Activated T-helper 9 cell treated with anti-CD3 and anti-CD28 coated beads, Interleukin-2, amount 50 U/mL, for 16 hours (primary cell): ENCODE measurements at places on chromosomes 11 and 22.

- no peak for DNase-seq
Observed at GRCh38 chr11:11481371-11481770, 128.3 kb upstream of the CSNK2A3 start.

- no peak for DNase-seq
Observed at GRCh38 chr11:44066732-44067141, 667 bp downstream of the ACCS start.

GRCh38 chr11:134864233-134864967, 452.4 kb upstream of the B3GAT1 start:
- no peak for DNase-seq

DNA sequence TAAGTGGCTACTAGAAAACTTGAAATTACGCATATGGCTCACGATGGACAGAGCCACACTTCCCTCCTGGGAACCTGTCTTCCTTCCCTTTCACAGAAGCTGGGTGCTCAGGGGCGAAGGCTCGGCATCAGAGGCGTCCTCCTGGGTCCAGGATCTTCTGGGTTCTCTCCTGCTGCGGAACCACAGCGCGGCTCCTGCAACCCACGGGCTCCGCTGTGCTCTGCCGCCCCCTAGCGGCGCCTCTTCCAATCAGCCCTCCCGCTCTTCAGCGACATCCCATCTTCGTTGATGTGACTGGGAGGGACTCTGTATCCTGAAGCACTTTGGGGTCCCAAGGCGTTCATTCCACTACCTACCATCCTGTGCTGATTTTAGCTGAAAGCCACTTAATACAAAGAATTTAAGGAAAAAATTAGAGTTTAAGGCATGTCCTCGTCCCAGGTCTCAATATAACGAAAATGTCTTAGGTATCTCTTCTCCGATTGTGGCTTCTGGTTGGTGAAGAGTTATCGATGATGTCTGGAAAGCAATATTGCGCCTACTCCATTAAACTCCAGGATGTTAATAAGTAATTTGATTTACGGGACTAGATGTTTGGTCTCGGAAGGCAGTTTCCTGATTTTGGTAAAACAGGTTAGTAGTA, 14.8 kb upstream of the RPS3 start:
- DNase-seq = peak; percentile 69

DNA sequence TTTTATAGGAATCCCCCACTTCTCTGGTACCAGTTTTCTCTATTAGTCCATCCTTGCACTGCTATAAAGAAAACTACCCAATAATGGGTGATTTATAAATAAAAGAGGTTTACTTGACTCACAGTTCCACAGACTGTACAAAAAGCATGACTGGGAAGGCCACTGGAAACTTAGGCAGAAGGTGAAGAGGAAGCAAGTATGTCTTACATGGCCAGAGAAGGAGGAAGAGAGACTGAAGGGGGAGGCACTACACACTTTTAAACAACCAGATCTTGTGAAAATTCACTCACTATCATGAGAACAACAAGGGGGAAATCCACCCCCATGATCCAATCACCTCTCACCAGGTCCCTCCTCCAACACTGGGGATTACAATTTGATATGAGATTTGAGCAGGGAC, 68.9 kb upstream of the GNAZ start:
- DNase-seq = no peak

GRCh38 chr22:25078591-25078990, 121.1 kb upstream of the CRYBB3 start:
- DNase-seq = no peak

DNA sequence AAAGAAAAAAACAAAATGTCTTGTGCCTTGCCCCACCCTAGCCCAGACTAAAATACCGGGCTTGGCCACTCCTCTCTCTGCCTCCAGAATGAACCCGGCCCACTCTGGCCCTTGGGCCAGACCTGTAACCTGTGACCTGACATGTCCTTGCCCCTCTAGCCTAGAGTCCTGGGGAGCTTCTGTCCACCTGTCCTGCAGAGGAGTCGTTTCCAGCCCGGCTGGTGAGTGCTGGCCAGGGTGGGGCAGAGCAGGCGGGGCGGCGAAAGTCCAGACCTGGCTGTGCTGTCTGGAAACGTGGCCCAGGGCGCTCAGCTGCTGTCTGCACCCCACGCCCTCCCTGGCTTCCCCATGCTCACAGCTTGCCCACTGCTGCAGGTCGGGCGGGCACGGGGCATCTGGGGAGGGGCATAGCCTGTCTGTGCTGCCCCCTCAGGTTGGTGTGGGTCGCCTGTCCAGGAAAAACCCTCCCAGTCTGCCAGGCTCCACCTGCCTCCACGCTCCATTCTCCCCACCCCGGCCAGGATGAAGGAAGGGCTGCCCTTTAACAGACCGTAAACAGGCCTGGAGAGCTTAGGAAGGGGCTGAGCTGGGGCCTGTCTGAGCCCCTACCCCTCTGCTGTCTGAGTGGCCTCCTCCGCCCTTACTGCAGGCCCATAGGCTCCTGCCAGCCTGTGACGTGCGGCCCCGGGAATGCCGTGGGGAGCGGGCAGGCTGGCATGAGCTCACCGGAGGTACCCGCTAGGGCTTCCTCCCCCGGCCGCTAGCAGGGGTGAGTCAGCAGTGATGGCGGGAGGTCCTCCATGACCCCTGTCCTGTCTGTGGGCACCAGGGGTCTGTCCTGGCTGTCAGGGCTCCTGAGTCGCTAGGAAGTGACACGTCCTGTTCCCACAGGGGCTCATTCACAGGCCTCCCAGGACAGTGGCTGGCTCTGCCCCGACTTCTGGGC, 1.9 kb downstream of the CD151 start:
- DNase-seq = no peak

DNA sequence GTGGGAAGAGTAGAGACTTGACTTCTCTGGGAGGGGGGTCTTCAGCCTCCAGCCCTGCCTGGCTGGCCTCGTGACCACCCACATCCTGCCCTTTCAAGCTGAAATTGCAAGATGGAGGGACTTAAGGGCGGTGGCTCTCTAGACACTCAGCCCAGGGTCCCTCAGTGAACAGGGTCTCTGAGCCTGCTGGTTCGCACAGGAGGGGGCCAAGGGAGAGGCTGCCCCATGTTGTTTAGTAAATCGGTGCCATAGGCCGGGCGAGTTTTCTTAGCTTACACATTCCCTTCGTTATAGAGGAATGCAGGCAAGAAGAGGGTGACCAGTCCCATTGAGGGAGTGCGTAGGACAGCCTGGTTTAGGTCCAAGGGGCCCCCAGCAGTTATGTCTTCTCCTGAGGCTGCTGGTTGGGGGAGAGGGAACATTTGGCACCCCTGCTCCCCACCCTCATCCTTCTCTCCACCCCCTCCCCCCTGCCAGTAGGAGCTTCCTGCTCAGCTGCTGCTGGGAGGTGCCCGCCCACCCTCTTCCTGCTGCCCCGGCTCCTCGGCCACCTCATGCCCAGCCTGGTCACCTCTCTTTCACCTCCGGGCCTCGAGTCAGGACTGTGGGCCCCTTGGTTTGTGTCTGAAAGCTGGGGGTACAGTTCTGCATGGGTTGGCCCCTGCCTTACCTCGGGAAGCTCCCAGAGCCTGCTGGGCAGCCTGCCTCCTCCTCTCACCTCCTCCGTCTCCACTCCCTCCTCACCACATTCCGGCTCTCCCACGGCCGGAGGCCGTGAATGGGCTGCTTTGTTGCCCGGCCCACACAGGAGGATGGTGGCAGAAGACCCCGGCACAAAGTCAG, 3.9 kb downstream of the FRMD8 start:
- no peak for DNase-seq

- DNase-seq = peak; percentile 86
Observed at GRCh38 chr11:133956650-133957633, at the start of gene IGSF9B. Gene IGSF9B (minus strand): TSS chr11:133956968. CDS start chr11:133956754, 214 bp downstream.

DNA sequence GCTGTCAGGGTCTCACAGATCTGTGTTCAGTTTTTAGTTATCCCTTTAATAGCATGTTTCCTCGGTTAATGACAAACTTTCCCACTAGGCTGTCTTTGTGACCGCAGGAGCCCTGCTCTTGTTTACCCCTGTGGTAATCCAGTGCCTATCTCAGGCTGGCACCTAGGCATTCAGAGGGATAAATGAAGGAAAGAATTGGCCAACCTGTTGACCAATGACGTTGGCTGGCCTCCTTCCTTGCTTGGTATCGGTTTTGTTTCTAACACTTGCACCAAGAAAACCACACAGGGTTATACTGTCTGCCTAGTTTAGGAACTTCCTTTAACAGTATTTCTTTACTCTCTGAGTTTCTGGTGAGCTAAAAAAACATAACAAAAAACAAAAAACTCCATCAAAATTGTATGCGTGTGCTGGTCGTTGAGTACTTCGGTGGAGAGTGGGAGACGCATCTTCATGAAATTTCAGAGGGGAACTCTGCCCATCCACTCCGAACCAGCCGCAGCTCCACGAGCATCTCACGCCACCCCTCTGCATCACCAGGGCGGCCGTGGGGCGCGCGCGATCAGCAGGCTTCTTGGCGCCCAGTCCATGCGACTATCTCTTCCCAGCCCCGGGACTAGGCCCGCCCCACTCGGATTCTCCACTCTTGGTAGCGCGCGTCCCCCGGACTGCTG, 563 bp upstream of the ENDOD1 start:
- DNase-seq = no peak

DNA sequence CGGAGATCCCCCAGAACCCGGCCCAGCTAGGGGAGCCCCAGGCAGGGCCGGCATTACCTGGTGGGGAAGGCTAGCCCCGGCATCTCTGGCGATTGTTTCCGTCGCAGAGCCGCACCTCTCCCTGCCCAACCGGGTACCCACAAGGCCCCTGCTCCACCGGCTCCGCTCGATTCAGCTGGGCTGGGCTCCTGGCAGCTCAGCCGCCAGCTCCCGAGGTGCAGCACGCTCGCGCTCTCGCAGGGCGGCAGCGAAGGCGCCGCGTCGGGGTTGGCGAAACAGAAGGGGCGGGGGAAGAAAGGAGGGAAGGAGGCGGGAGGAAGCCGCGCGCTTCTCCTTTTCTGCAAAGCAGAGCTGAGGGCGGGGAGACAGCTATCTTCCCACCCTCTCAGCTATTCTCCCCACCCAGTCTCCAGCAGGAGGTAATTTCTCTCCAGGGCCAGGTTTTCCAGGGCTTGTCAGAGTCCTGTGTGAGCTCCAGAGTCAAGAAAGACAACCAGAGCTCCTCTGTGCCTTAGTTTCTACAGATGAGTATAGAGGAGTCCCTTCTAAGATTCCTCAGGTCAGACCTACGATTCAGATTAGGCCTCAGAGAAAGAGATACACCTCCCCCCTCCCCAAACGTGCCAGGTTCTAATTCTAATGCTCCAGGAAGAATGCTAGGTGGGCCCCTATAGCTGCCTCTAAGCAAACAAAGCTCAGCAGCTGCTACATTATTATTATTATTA, 62.0 kb downstream of the PAK1 start:
- peak; percentile 59 for DNase-seq

- DNase-seq = no peak
Observed at GRCh38 chr11:106421676-106422292, 344.3 kb downstream of the AASDHPPT start.

GRCh38 chr11:118888398-118888797, 4.7 kb downstream of the CXCR5 start:
- DNase-seq = no peak

DNA sequence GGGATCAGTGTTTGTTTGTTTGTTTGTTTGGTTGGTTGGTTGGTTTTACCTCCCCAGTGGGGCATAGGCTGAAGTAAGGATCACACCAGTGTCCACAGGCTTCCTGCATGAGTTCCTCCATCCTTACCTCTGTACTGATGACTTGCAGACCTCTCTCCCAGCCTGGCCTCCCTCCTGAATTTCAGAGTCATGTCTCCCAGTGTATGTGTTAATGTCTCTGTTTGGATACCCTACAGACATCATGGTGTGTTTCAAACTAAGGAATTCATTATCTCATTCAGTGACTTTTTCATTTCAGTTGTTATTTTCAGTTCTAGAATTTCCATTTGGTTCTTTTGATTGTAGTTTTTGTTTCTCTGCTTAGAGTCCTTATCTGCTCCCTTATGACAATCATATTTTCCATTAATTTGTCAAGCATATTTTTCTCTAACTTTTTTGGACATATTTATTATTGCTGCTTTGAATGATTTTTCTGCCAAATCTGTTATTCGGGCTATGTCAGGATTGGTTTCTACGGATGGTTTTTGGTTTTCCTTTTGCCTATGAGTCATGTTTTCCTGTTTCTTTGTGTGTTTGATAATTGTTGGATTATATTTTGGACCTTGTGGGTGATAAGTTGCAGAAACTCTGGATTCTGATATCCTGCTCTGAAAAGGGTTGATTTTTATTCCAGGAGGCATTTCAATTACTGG, 23.6 kb downstream of the MYEOV start:
- no peak for DNase-seq

DNA sequence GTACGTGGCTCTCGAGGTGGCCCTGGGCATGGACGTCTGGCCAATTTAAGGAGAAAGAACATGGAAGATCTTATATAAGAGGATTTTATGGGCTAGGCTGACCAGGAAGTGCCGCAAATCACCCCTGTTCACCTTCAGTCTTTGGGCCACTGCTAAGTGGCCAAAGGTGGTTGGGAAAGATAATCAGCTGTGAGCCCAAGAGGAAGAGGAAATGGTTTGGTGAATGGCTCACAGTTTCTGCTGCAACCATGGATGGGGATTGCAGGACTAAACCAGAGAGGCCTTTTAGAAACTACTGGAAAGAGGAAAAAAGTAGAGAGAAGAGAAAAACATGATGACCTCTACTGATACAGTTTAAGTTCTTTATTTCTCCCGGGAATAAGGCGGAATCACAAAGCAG, 96.0 kb upstream of the ARHGAP20 start:
- DNase-seq = no peak

DNA sequence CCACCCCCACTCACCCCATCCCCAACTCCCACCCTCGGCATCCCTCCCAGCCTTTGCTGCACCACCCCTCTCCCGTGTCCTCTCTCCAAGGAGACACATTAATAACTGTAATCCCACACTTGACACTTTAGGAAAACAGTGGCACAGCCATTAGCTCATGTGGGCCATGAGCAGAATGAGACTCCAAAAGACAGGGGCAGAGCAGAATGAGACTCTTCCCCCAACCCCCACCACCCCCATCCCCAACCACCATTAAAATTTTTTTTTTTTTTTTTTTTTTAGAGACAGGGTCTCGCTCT, 6.2 kb upstream of the SLCO2B1 start:
- DNase-seq = no peak

- DNase-seq = no peak
Observed at GRCh38 chr11:10715571-10715970, 22.0 kb upstream of the IRAG1 start.

DNA sequence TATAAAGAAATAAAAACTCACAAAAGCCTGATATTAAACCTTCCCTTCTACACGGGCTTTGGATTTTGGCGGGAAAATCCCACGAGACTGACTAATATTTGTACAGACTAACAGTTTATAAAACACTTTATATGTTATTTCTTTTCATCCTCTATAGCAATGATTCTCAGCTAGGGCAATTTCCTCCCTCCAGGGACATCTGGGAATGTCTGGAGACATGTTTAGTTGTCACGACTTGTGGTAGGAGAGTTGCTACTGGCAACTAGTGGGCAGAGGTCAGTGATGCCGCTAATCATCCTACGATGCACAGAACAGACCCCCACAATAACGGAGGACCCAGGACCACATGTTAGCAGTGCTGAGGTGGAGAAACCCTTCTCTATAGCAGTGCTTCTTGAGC, 304.8 kb upstream of the PITPNB start:
- no peak for DNase-seq
